Hematopoietic multipotent progenitor cell treated with erythropoietin and hydrocortisone succinate and interleukin-3 and kit ligand, for 4 days (in vitro differentiated cells): ENCODE measurements at places on chromosomes 7 and 10.

DNA sequence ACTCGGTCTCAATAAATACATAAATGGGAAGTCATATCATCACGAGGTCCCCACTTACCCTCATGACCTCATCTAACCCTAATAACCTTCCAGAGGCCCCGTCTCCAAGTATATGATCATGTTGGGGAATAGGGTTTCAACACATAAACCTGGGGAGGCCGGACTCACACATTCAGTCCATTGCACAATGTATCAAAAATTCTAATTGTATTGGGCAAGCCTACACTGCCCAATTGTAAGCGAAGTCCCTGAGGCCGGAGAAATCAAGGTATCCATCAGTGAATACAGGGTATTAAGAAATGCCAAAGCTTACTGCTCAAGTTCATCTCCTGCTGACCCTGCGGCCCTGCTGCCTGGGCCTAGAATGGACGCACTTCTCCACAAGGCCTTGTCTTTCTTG lies 69.6 kb downstream of the PARP12 start:
- DNase-seq, result no peak

DNA sequence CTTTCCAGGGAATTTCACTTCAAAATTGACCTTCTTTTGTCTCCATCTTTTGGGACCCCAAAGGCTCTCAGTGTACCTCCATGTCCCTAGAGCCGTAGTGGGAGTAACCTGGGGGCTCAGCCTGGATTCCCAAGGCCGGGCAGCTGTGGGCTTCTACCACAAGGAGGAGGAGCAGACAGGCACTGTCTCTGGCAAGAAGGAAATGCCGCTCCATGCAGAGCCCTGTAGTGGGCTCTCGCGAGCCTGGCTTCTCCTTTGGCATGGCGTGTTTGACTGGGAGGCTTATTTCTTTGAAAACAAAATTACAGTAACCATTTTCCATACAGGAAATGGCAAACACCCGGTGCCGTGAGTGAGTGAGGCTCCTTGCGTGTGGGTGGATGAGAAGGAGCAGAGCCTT lies 76.8 kb upstream of the FAM180A start:
- DNase-seq, result no peak

DNA sequence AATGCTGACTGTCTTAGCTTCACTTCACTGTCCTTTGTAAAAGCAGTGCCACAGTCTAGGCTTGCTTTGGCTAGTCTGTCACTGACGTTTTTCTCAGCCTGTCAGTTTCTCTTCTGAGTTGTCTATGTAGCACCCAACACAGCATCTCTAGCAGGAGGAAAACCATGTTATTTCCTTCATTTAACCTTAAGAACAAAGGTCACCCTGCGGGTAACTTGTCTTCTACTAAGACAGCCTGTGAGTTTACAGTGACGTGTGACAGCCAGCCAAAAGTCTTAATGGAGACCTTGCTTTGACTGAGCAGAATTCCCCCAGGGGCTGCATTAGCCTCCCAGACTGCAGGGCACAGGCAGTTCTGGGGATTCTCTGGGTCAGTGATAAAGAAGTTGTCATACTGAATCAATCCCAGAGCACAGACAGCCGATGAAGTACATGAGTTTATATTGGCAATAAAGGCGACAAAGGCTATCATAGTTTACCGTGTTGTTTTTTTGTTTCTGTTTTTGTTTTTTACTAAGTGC lies 296.0 kb upstream of the KIAA1217 start:
- DNase-seq, result no peak

DNA sequence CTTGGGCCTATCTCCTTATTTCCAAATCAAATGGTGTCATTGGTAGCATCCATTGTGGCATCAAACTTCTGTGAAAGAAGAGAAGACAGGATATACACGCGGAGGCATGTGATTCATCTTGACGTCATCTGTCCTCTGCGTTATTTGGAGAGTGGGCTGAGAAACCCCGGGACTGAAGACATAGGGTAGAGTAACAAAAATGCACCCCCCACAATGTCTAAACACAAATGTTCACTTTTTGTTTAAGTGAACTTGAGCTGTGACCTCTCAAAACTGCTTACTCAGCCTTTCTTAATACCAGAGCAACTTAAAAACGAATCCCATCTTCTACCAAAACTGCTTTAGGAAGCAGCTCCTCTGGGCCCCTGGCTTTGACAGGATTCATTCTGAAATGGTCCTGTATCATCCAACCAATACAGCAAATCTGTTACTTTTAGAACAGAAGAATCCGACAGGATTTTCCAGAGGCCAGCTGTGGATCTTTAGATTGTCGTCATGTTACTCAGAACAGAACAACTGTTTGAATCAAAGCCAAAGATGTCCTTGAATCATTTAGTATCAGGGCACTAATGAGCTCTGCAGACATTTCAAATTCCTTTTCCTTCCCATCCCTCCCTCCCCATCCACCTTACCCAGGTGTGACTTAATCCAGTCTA lies 438.1 kb downstream of the SUGCT start:
- no peak for DNase-seq

DNA sequence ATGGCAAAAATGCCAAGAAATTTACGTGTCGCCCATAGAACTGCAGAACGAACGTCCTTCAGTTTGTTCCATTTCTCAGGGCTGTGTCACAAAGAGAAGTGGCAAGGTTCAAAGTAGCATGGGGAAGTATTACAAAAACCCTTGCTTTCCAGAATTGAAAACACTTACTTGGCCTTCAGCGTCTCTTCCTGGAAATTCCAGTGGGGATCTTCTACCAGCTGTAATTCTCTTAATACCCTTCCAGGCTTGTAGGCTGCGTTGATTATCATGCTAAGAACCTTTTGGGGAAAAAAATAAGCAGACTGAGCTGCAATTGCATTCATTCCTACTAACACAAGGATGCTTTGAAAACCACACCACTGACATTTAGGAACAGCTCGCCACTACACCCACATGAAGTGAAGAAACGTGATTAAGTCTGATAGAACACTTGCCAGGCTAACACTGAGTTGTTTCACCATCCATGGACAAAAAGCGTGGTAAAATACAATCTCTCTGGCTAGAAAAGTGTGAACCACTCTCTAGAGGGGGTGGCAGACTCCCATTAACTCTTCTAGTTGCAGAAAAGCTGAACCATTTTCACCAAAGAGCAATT lies 222.3 kb downstream of the SFMBT2 start:
- no peak for DNase-seq

- DNase-seq, result no peak
These were observed 51.7 kb upstream of the PODXL start for GRCh38 chr7:131608116-131608500.

- DNase-seq, result peak; percentile 22
These were observed 5.2 kb downstream of the NAMPT start for GRCh38 chr7:106279425-106280197.

DNA sequence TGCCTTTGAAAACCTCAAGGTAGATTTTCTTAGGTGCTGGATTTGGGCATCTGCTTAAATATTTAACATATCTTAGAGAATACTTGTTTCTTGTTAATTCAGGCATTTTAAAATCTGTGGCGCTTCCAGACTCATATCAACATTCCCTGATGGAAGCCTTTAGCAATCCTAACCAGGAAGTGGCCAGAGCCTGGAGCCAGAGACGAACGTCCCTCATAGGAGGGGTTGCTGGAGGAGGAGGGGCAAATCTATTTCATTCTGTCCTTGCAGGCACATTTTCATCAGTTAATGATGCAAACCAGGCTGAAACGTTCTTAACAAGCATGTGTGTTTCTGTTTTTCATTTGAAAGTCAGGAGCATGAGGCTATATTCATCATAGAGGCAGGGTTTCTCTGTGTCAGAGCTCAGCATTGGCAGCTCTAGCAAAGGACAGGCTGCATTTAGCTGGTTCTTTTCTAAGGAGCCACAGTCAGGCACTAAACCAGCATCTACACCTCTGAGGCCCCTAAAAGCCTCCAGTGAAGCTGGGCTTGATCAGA lies 17.8 kb upstream of the IFIT2 start:
- no peak for DNase-seq

DNA sequence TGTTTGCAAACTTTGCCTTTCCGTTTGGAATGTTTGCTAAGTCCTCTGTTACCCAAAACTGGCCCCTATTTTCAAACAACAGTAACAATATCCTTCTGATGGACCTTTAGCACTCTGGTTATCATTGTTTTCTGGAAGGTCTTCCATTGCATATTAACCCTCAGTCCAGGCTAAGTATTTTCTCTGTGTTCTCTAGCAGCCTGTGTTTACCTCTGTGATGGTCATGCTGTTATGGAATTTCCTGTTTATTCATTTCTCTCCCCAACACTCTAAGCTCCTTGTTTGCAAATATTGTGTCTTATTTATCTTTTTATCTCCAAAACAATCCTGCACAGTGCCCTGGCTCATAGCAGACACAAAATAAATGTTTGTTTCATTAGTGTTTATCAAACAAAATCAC lies 560.3 kb downstream of the ATRNL1 start:
- no peak for DNase-seq

GRCh38 chr7:5528071-5528814 lies 104.6 kb upstream of the TNRC18 start:
- no peak for DNase-seq

GRCh38 chr7:15167912-15168311 lies 265.4 kb upstream of the DGKB start:
- no peak for DNase-seq

- DNase-seq, result no peak
These were observed 95.3 kb downstream of the CACNA2D1 start for GRCh38 chr7:82348251-82348650.

DNA sequence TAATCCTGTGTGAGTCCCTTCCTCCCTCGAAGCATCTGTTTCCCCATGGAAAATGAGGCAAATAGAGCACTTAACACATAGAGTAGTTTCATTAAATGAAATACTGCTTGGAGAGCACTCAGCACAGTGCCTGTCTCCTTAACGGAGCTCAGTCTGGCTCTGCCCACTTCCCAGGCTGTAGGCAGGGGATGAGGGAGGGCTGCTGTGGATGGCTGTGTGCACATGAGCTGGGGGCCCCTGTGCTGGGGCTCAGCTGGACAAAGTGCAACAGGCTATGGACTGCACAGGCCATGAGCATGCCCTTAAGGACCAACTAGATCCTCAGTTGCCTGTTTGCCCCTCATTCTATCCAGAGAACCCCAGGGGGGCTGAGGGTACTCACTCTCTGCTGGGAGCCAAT lies 14.5 kb downstream of the ZCCHC24 start:
- no peak for DNase-seq

DNA sequence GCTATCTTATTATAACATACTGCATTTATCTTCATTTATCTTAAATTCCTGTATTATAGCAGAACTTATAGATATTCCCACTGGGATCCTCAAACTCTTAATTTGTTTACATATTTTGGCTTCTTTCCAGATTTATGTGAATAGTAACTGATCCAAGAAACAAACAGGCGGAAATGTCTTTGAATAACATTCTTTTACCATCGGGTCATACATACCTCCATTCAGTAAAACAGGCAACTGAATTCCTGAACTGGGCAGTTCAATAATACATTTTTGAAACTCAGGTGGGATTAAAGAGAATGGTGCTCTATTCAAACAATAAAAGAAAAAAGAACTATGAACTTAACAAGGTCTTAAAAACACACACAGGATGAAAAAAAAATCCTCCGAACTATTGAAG lies 337.4 kb downstream of the CRPPA start:
- no peak for DNase-seq

GRCh38 chr10:69025370-69025896 lies 36.8 kb downstream of the KIFBP start:
- no peak for DNase-seq

DNA sequence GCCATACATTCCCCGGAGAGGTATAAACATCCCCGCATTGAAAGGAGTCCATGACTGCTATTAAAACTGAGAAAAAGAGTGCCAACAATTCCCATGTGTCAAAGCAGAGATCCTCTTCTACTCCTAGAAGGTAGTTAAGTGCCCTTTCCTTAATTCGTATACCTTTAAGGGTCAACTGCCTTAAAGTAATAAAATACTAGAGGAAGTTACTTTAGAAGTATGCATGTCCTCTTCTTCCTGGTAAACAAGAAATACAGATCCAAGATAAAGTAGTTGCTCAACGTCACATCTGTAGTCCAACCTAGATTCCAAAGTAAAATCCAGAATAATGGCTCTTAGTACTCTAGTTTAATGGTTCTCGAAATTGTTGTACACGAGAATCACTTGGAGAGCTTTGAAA lies 1.5 kb upstream of the TSPAN12 start:
- DNase-seq, result no peak

DNA sequence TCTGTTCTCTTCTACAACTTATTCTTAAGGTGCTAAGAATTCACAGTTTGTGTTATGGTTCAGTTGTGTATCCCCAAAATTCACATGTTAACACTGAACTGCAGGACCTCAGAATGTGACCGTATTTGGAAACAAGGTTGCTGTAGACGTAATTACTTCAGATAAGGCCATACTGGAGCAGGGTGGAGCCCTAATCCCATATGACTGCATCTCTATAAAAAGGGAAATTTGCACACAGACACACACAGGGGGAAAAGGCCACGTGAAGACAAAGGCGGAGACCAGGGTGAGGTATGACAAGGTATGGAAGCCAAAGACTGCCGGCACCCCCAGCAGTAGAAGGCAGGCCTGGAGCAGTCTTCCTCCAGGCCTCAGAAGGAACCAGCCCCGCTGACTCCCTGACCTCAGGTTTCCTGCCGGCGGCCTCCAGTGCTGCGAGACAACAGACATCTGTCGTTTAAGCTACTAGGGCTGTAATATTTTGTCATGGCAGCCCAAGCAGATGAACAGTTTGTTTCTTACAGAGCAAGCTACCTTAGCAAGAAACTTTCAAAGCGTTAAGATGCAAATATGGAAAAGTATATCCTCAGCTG lies 98.7 kb downstream of the PROSER2 start:
- DNase-seq, result peak; percentile 60

DNA sequence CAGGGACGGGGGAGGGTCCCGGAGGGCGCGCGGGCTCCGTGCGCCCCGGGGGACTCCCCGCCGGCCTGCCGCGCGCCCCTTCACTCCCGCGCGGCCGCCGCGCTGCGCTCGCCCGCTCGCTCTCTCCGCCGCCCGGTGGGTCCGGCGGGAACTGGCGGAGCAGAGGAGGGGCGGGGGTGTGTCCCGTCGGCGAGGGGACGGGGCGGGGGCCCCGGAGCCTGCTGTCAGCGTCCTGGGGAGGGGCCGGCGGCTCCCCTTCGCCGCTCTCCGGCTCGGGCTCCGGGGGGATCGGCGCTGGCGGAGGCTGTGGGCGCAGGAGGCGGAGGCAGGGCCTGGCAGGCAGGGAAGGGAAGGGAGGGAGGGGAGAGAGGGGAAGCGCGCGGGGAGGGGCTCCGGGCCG lies at the start of gene SH3PXD2A:
TSS of gene SH3PXD2A (minus strand) at position 153 of the 400 bp plus-strand sequence. CDS start 310 bp downstream, outside the sequence.
- DNase-seq, result peak; percentile 27

DNA sequence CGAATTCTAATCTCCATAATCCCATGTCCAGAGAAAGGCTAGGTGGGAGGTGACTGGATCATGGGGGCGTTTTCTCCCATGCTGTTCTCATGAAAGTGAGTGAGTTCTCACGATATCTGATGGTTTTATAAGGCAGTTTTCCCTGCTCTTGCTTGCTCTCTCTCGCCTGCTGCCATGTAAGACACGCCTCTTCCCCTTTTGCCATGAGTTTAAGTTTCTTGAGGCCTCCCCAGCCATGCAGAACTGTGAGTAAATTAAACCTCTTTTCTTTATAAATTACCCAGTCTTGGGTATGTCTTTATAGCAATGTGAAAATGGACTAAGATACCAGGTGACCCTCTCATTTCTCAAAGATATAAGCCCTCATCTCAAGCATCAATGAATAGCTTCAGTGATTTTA lies 1.1 kb upstream of the ACTA2 start:
- DNase-seq, result peak; percentile 47
